ENCODE measurements at places on chromosomes 11 and 22. TPM values are rescaled to one million over a fixed set of nuclear protein-coding genes. Genes with fewer than 3 reads are reported as not detected.

- no peak for ATAC-seq
Observed at GRCh38 chr11:103807806-103808205, 228.6 kb upstream of the DDI1 start.

DNA sequence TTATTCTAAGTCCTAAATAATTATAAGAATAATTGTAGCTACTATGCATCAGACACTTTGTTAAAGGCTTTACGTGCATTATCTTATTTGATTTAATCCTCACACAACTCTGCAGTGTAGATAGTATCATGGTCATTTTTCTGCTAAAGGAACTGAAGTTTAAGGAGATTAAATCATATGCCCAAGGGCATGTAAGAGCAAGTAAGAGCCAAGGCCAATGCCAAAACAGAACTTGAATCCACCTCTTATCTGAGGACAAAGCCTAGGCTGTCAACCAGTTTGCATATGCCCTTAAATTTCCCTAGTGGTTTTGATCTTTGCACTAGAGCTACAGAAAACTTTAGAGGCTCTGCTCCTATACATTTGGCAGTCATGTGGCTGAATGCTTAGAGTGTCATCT, 65.6 kb upstream of the OR5AK2 start:
- ATAC-seq: no peak

GRCh38 chr11:19929147-19929546, 216.5 kb downstream of the NAV2 start:
- ATAC-seq: no peak

- ATAC-seq: peak; percentile 35
Observed at GRCh38 chr11:111512296-111513239, at the start of gene BTG4. Gene BTG4, minus strand, starts transcription at chr11:111512386. Its CDS starts 13,610 bp downstream, at chr11:111498776.

Gene OR2D2
- total RNA-seq: not detected

Gene GLB1L2
- 2.0 TPM for total RNA-seq

Gene DRD2
- 0.82 TPM for total RNA-seq

Gene VEGFB
- 74.1 TPM for total RNA-seq

Data from activated T-helper 17 cell treated with anti-CD3 and anti-CD28 coated beads, Interleukin-2, amount 50 U/mL, for 72 hours (primary cell).